MCF 10A (cell line): ENCODE measurements at places on chromosomes 2 and 18. TPM values are rescaled to one million over a fixed set of nuclear protein-coding genes. Genes with fewer than 3 reads are reported as not detected.

- DNase-seq, result peak; percentile 14
- no peak overlapping the region for H3K4me3 ChIP-seq
- no peaks in the 10 kb centered on the region for H3K27me3 ChIP-seq
- H3K36me3 ChIP-seq, result no peaks in the 10 kb centered on the region
- H3K4me1 ChIP-seq, result peaks cover 4% of the 10 kb centered on the region
Measured at GRCh38 chr18:27400001-27400400, 214.9 kb upstream of the CHST9 start.

- H3K4me1 ChIP-seq, result no peaks in the 10 kb centered on the region
- DNase-seq, result no peak
- H3K27me3 ChIP-seq, result no peaks in the 10 kb centered on the region
- H3K4me3 ChIP-seq, result peak overlapping the region; percentile 91
- peak overlapping the region; percentile 93 for H3K27ac ChIP-seq
Measured at GRCh38 chr18:57621246-57621604, 411 bp downstream of the NARS1 start.

DNA sequence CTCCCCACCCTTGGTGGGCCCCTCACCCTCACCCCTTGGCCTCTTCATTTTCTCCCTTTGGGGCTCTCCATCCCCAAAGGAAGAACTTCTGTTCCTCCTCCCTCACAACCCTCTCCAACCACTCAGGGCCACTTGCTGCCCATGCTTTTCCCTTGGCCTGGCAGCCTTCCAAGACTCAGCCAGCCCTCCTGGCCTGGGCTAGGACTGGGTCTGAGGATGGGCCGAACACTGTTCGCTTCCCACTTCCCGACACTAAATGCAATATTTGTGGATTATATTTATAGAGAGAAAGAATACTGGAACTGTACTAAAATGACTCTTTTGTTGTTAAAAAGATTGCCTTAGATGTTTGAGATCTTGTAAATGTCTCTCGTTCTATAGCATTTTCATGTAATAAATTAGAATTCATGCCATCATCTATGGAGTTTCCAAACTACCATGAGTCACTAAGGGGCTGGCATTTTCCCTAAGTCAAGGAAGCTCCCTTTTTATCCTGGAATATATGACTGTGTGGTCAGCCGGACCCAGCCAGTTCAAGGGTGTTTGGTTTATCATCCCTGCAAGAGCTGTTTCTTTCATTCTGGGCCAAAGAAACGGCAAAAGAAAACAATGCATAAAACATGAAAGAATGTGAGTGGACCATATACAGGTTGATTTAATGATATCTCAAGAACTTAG lies 3.8 kb downstream of the CXCR2 start:
- peak; percentile 88 for DNase-seq
- no peaks in the 10 kb centered on the region for H3K36me3 ChIP-seq
- no peak overlapping the region for H3K4me3 ChIP-seq
- H3K27ac ChIP-seq, result no peak overlapping the region
- peaks cover 12% of the 10 kb centered on the region for H3K27me3 ChIP-seq

GRCh38 chr2:37561615-37562569 lies 109.5 kb downstream of the CDC42EP3 start:
- peaks cover 26% of the 10 kb centered on the region for H3K4me1 ChIP-seq
- no peak overlapping the region for H3K4me3 ChIP-seq
- no peaks in the 10 kb centered on the region for H3K36me3 ChIP-seq
- no peaks in the 10 kb centered on the region for H3K27me3 ChIP-seq

The EFR3B gene
- 0.09 and 0.10 TPM in 2 replicates for total RNA-seq

The DSG1 gene
- total RNA-seq, result not detected in 2 replicates
